CD4-positive, alpha-beta memory T cell (primary cell): ENCODE measurements at places on chromosomes 6 and 20. TPM values are rescaled to one million over a fixed set of nuclear protein-coding genes. Genes with fewer than 3 reads are reported as not detected.

DNA sequence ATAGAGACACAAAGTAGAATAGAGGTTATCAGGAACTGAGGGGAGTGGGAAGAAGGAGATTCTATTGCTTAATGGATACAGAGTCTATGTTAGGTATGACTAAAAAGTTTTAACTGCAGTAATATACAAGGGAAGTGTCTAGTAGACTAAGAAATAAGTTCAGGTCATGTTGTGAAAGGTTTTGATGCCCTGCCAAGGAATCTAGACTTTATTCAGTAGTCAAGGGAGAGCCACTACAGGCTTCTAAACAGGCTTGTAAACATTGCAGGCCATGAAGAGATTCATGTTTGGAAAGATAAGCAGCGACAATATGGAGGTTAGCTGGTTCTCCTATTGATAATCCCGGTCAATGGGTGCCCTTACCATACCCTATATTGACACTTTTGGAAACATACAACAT is 352.8 kb upstream of the SOX4 start:
- DNase-seq: no peak
- H3K27me3 ChIP-seq: no peaks in the 10 kb centered on the region
- H3K27ac ChIP-seq: no peak overlapping the region

DNA sequence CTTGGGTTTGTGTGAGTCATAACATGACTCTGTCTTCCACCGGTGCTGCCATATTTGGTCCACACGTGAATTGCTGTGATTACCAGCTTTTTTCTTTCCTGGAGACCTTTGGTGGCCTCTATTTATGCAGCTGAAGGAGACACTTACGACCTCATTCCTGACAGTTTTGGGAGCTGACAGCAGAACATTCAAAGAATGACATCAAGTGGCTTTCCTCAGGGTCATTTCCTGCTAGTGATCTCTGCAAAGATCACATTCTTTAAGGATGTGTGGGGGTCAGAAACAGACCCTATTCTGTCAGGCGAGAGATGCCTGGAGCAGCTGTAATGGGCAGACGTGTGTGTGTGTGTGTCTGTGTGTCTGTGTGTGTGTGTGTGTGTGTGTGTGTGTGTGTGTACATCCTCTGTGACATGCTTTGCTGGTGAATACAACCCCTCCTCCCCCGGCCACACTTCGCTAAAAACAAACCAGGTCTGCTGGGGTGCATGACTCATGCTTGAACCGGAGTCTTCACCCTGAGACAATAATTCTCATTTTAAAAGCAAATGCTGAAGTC is 115.6 kb downstream of the TMEM170B start:
- peak; percentile 51 for DNase-seq
- H3K27me3 ChIP-seq: no peaks in the 10 kb centered on the region
- no peak overlapping the region for H3K27ac ChIP-seq
- H3K4me3 ChIP-seq: no peak overlapping the region

- H3K4me1 ChIP-seq: peaks cover 12% of the 10 kb centered on the region
- no peak overlapping the region for H3K27ac ChIP-seq
- no peaks in the 10 kb centered on the region for H3K27me3 ChIP-seq
- H3K36me3 ChIP-seq: peaks cover 7% of the 10 kb centered on the region
- DNase-seq: no peak
- H3K4me3 ChIP-seq: no peak overlapping the region
Measured at GRCh38 chr6:144405163-144405562, 120.0 kb downstream of the UTRN start.

DNA sequence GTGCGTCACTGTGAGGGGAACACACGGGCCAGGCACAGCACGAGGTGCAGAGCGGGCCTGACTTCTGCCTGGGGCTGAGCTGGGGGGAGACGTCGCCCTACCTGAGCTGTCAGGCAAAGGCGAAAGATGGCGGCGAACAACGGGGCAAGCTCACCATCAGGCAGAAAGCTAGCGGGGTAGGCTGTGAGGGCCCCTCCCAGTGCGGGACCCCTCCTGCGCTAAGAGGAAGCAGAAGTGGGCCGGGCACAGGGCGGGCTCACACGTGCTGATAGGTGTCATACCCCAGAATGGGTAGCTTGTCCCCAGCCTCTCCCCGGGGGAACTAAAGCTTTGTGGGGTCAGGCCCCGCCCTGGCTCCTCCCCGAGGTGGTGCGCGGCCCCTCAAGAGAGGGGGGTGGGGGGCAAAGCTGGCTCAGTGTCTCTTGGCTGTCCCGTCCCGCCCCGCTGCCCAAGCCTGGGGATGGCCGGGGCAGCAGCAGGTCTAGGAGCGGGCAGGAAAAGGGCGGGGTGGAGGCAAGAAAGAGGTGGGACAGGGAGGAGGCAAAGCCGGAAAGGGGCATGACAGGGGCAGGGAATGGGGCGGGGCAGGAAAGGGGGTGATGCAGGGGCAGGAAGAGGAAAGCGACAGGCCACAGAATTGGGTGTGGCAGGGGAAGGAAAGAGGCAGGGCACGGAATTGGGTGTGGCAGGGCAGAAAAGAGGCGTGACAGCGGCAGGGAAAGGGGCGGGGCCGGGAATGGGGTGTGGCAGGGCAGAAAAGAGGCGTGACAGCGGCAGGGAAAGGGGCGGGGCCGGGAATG is 14.7 kb downstream of the UCKL1 start:
- H3K27ac ChIP-seq: peak overlapping the region; percentile 36
- H3K4me1 ChIP-seq: peaks cover 24% of the 10 kb centered on the region
- peak; percentile 82 for DNase-seq
- no peak overlapping the region for H3K4me3 ChIP-seq

Gene TIAM2
- 11.1 TPM for total RNA-seq

Gene KIAA0408
- total RNA-seq: 6.9 TPM
